ENCODE measurements at places on chromosomes 6 and 20.

GRCh38 chr20:36461600-36462439 is 79.5 kb upstream of the MYL9 start:
- peak; percentile 84 for DNase-seq

GRCh38 chr6:49892280-49892679 is 25.9 kb upstream of the CRISP1 start:
- no peak for DNase-seq

DNA sequence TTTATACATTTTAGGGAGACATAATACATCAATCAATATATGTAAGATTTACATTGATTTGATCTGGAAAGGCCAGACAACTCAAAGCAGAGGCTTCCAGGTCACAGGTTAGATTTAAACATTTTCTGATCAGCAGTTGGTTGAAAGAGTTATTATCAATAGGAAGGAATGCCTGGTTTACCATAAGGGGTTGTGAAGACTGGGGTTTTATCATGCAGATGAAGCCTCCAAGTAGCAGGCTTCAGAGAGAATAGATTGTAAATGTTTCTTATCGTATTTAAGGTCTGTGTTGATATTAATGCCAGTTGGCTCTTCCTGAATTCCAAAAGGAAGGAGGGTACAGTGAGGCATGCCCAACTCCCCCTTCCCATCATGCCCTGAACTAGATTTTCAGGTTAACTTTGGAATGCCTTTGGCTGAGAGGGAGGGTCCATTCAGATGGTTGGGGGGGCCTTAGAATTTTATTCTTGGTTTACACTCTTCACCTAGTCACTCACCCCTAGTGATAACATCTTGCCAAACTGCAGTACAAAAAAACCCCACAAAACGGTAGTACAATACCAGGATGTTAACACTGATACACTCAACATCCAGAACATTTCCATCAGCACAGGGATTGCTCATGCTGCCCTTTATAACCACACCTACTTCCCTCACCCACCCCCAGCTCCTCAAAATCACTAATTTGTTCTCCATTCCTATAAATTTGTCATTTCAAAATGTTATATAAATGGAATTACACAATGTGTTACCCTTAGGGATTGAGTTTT is 259.6 kb upstream of the PLN start:
- no peak for DNase-seq

GRCh38 chr6:65113581-65113980 is 593.4 kb downstream of the EYS start:
- DNase-seq = no peak

- DNase-seq = no peak
Observed at GRCh38 chr6:63663147-63663955, 27.7 kb downstream of the PHF3 start.

Measured in H7 (cell line).